T-helper 2 cell (primary cell): ENCODE measurements at places on chromosomes 16 and 17.

- no peak for DNase-seq
Measured at GRCh38 chr17:80393241-80393890, 21.6 kb upstream of the ENDOV start.

DNA sequence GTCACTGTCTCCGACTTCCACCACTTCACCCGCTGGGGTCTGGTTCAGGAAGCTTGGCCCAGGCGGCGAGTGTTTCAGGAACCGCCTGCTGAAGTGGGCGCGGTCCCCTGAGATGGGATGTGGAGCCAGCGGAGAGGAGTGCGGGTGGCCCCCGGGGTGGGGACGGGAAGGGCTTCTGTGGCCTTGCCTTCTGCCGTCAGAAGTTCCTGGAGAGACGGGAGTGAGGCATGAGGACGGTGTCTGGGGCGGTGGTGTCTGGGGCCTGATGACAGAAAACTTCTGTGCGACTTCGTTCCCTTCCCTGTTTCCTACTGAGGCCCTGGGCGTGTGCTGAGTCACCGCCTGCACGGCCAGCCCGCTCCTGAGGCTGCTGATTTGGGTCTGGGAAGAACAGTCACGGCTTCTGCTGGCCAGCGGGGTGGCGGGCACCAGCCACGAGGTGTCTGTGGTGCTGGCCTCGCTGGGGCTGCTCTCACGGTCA, 12.3 kb upstream of the NLRC3 start:
- DNase-seq: no peak

DNA sequence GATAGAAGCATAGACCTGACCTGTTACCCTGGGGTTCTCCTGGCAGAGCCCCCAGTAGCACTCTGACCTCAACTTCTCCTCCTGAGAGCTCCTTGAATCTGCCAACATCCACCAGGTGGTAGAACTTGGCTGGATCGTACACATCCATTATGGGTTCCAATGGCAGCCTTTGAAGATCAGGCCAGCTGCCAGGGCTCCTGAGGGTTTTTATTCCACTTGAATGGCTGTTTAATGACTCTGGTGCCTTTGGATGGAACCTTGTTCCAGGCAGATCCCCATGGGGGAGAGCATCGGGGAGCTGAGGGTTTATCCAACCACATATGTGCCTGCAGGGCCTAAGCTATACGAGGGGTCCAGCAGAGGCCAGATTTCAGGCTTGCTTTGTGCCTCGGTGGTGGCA, 47.1 kb upstream of the CLEC19A start:
- DNase-seq: no peak

DNA sequence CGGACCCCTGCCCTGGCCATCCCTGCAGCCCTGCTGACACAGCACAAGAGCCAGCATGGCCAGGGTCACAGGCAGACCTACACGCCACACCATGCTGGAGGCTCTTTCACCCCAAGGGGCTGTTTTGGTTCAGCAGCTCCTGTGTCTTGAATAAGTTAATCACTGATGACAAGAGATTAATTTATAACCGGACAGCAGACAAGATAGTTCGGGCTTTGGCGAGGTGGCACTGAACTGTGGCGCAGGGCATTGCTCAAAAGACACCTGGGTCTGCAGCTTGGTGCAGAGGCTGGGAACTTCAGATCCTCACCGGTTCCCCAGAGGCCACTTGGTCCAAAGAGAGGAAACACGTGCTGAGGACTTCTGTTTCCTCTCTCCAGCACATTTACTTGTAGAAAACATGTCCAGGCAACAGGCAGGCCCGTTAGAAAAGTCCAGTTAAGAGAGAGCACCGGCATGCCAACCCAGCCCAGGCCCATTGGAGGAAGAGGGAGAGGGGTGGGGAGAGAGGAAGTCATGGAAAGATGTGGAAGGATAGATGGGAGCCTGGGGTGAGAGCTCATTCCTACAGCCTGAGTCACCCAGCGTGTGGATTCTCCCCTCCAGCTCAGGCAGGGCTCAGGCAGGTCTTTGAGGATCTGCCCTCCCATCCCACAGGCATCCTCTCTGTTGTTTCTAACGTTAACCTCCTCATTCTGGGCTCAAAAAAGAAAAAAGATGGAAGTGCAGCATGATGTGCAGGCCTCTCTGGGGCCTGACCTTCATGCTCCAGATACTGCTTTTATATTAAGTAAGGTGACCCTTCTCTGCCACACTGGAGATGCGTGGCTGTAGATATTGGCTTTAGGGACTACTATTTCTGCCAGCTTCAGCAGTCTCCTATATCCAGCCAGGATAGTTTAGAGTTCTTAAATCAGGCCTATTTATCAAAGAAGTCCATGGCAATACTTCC, 80.0 kb upstream of the HNF1B start:
- no peak for DNase-seq

GRCh38 chr17:31752584-31752983, 106.5 kb downstream of the COPRS start:
- DNase-seq: no peak
